CD4-positive, CD25-positive, alpha-beta regulatory T cell (primary cell): ENCODE measurements at places on chromosomes 5 and 9.
A peak's percentile ranks its signal among the peaks of the same experiment; 100 is the strongest.

DNA sequence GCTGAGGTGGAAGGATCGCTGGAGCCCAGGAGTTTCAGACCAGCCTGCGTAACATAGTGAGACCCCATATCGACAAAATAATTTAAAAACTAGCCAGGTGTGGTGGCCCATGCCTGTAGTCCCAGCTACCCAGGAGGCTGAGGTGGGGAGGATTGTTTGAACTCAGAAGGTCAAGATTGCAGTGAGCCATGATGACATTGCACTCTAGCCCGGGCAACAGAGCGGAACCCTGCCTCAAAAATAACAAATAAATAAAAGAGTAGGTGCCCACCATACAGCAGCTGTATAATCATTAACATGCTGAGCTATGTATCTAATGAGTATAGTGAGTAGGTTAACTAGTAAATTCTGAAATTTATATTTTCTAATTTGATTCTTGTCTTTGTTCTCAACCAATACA is 11.0 kb upstream of the ATP6V0E1 start:
- no peak for DNase-seq

DNA sequence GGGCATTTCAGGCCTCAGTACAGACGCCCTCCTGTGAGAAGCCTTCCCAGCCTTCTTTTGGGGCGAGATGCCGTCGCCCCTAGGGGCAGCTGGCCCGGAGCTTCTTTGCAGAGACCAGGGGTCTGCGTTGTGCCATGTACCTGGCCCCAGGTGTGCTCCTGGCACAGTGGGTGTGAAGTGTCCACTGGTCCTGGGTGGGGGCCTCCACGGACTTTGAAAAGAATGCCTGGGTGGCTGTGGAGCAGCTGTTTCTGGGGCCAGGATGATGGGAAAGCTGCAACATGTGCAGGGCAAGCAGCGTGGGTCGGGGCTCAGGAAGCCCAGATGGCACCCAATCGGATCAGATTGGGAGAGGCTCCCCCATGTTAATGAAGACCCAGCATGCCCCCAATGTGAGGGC is 47.8 kb downstream of the WNK2 start:
- DNase-seq: no peak

DNA sequence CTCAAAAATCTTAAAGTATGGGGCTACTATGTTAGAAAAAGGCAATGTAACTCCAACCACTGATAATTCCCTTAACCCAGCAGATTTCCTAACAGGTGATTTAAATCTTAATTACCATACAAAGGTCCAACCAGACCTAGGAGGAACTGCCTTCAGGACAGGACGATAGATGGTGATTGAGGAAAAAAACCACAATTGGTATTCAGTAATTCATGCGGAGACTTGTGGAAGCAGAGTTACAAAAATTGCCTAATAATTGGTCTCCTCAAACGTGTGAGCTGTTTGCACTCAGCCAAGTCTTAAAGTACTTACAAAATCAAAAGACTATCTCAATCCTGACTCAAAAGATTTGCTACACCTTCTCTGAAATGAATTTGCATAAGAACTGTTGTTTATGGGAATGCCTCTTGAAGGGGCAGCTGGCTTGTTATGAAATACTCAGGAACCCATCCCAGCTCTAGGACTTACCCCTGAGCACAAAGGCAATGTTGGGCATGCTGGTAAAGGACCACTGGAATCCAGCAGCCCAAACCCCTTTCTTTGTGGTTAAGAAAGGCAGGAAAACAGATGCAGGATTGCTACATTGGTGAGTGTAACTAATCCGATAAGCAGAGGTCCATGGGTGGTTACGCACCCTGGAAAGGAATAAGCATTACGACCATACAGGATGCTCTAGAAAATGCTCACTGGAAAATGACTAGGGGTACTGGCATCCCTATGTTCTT is 26.7 kb upstream of the EPB41L4A start:
- DNase-seq: no peak

- DNase-seq: no peak
These were observed 43.1 kb downstream of the HRH2 start for GRCh38 chr5:175700991-175701390.

DNA sequence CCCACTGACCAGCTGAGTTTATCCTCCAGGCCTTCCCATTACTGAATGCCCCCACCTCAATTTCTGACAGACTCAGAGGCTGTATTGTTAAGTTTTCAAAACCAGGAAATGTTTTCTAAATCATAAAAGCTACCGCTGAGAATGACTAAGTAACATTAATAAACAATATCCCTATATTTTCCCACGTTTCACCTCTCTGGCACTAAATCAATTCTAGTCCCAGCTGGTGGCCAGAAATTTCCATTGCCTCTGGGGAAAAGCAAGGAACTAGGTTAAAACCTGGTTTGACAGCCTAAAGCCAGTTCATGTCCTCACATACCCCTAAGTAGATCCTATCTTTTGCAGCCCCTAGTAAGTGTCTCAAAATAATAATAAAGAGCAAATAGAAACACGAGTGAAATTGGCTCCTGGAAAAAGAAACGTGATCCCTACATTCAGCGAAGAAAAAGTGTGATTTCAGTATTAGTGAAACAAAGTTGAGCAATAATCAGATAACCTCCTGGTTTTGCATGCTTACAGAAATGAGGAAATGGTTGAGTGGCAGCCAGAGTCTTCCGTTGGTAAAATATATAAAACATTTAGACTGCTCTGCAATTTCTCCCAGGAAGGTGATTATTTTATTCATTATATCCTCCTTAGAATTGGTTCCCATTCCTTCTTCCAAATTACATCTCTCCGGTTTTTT is 110.9 kb downstream of the ESM1 start:
- DNase-seq: no peak

- no peak for DNase-seq
These were observed 274.2 kb upstream of the TARS1 start for GRCh38 chr5:33166522-33166921.

DNA sequence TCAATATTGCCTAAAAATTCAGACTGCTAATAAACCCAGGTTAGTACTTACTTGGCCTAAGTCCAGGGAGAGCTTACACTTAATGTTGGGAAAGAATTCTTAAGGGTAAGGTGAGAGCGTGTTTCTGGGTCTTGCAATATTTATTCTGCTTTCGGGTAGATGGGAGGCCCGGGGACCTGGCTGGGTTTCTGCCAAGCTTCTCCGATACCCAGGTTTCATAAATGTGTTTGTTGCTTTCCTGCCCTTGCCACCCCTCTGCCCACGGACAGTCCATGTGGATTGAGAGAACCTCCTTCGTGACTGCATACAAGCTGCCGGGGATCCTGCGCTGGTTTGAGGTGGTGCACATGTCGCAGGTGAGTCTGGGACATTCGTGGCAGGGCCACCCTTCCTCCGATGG is 48.4 kb upstream of the FOXI1 start:
- DNase-seq: no peak

DNA sequence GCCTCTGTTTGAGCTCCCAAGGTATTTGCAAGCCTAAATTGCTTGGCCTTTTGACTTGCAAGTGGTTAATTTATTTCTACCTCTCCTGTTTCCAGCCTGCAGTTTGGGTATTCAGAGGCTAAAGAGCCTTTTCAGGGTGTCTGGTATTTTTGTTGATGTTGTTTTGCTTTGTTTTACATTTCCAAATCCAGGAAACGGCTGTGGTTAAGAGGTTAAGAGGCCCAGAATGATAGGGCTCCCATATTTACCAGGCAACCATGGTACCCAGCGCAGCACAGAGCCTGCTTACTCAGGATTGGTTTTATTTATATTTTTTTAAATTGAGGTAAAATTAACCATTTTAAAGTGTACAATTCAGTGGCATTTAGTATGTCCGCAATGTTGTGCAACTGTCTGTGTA is 92.1 kb downstream of the PDZD2 start:
- no peak for DNase-seq

- DNase-seq: no peak
These were observed 1.9 kb upstream of the DCAF10 start for GRCh38 chr9:37798677-37799076.

DNA sequence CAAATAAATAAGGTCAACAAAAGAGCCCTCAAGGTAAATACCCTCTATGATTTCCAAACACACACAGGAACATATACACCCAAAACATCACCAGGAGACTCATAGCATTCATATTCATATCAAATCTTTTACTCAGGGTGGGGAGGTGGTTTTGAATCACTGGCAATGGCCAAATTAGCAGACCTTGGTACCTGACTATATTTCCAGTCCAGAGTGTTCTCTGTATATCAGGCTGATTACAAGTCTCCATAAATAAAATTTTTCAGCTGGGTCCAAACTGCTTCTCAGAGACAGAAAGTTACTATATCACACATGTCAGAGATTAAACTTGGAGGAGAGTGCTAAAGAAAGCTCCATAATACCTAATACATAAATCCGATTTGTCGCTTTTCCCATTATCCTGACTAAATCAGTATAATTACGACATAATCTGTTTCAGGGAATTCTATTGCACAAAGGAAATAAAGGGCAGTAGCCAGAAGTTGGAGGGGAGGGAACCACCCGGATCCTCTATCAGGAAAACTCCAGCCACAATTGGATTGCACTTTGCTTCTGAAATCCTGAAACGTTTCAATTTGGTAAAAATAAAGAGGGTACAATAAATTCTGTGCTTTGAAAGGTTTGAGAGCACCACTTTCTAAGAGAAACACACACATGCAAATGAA is 7.0 kb upstream of the GOLGA1 start:
- no peak for DNase-seq

DNA sequence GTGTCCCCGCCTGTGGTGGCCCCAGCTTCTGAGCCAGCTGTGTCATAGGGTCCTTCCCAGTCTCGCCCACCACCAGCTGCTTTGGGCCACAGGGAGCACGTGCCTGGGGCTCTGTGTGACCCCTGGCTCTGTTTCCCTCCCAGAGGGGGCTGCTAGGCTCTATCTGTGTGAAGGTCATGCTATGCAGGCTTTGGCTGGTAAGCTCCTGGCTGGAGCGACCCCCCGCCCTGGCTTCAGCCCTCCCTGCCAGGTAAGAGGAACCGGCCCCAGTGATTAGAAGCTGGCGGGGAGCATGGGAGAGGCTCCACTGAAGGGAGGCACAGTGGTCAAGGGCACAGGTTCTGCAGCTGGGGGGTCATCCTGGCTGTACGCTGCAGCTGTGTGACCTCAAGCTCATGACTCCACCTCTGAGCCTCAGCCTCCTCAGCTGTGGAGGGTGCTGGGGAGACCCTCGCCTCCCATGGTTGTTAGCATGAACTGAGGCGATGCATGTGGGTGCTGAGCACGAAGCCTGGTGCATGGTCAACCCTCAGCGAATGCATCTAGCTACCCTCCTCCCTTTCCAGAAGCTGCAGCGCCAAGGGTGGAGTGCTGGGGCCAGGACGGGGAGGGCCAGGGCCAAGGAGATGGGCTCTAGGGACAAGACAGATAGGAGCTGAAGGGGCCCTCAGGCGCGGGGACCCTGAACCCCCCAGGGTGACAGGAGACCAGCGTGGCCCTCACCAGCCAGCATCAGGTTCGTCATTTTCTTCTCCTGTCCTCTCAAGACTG is 163.8 kb upstream of the MVB12B start:
- no peak for DNase-seq

GRCh38 chr5:96714450-96714849 is 52.3 kb downstream of the CAST start:
- DNase-seq: no peak

DNA sequence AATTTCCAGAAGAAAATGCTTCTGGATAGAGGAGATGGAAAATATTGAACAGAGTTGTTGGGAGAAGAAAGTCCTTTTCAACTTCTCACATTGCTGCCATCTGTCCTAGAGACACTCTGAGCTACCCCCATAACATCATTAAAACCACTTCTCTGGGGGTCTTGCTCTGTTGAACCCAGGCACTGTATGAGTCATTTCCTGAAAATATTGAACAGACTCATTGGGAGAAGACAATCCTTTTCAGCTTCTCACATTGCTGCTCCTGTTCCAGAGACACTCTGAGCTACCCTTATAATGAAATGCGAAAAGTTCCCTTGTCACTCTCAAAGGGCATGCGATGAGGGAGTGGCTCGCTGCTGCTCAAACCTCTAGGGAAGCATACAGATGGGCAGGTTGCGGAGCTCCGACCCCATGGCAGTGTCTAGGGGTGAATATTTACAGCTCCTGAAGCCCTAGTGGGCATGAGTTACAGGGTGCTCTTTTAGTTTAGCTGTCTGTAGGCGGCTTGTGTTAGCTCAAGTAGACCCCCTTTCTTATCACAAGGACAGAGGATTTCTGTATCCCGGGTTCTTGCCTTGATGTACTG is 90.7 kb downstream of the CDKN2A start:
- no peak for DNase-seq

- no peak for DNase-seq
These were observed 636.3 kb downstream of the GABRG2 start for GRCh38 chr5:162703914-162704313.

GRCh38 chr5:77993141-77993854 is 217.2 kb upstream of the TBCA start:
- DNase-seq: no peak

DNA sequence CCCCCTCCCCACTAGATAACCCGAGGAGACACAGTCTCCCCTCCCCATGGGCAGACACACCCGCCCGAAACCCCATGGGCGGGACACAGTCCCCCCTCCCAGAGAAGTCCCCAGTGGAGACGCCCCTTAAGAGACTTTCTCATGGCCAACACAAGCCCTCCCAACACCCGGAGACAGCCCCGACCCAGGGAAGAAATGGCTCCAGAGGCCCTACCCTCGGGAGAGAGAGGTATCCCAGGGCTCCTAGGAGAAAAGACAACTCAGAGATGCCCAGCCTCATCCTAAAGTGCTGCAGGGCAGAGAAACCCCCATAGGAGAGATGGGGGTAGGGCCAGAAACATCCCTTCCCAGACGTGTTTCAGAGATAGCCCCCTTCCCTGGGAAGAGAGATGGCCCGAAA is 27.4 kb downstream of the PCDH1 start:
- DNase-seq: no peak

DNA sequence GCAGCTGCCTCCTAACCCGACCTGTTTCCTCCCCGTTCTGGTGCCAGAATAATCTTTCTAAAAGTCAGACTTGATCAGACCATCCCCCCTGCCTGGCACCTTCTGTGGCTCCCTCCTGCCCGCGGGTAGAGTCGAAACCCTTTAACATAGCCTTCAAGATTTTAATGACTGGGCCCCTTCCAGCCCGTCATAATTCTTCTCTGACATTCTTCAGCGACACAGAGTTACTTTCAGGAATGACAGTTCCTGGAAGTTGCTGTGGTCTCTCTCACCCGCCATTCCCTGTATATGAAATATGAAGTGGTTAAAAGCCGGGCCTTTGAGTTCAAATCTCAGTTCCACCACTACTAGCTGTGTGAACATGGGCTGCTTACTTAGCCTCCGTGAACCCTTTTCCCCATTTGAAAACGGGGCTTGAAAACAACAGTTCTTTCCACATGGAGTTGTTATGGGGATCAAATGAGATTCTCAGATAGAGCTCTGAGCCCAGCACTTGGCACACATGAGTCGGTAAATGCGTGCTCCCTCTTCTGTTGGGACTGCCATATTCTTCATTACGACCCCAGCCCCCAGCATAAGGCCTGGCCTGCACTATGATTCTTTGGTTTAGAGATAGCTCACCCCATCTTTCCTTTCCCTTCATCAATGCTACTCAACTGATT is 737 bp downstream of the NANS start:
- DNase-seq: peak; percentile 15

- no peak for DNase-seq
These were observed 126.6 kb upstream of the DHFR start for GRCh38 chr5:80781356-80781755.

- DNase-seq: no peak
These were observed 73.8 kb downstream of the AMBP start for GRCh38 chr9:114004221-114004716.

- no peak for DNase-seq
These were observed 21.0 kb downstream of the GLRX start for GRCh38 chr5:95801532-95801931.
